ENCODE measurements at places on chromosomes 4 and X.

DNA sequence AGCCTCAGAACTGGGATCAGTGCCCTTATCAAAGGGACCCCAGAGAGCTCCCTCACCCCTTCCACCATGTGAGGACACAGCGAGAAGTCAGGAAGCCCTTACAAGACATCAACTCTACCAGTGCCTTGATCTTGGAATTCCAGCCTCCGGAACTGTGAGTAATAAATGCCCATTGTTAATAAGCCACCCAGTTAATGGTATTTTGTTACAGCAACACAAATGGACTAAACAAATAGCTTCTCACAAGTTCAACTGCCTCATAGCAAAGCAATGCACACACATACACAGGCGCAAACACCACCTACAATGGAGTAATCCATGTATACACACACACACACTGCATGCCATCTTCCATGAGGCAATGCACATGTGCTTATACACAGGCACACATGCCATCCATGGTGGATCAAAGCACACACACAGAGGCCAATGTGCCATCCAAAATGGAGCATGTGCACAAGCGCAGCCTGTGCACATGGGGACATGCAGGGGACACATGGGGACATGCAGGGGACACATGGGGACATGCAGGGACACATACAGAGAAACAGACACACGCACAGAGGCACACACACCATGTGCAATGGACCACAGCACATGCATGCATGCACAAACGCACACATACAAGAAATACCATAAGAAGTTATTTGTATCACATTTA lies 137.6 kb upstream of the TBL1X start:
- no peak for DNase-seq

DNA sequence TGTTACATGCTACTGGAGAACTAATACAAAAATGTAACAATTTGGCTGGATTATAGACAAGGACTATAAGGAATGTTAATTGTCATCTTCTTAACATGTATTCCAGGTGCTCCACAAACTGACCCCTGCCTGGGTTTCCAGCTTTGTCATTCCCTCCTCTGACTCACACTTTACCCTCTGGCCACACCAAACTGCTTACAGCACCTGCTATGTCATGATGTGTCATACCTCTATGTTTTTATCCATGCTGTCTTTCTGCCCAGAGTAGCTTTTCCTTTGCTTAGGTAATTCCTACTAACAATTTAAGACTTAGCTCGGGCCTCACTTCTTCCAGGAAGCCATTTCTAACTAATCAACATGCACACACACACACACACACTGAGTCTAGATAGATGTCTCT lies 14.0 kb upstream of the SHROOM4 start:
- no peak for DNase-seq

DNA sequence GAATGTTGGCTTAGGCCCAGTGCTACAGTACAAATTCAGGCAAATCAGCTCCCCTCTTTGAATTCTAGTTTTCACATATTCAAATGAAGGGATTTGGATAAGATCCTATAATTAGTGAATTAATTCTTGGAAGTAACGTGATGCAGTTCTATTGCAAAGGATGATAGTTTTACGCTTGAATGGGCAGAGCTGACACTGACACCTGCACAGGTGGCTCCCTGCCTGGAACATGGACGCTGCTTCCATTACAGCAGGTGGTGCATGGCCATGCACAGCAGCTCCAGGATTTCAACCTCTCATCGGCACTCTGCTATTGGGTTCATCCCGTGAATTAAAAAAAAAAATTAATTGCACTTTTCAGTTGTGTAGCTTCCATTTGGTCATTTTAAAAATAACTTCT lies 28.4 kb upstream of the RPS6KA6 start:
- DNase-seq, result no peak

- no peak for DNase-seq
These were observed 92.0 kb downstream of the PHEX start for GRCh38 chrX:22124098-22124497.

DNA sequence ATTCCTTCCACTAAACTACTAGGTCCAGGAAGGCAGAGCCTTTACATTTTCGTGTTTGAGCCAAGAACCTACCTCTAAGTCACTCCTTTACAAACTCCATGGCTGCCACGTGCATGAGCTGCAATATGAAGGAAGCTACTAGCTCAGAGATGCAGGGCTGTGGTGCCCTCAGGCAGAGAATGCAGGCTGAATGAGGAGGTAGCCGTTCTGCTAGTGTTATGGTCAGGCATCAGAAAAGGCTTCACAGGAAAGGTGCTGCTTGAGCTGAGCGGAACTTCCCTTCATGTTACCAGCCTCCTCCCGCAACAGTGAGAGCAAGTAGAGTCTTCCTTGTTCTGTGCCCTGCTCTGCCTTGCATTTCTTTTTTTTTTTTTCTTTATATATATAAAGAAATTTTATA lies 148.3 kb upstream of the PACRGL start:
- no peak for DNase-seq

DNA sequence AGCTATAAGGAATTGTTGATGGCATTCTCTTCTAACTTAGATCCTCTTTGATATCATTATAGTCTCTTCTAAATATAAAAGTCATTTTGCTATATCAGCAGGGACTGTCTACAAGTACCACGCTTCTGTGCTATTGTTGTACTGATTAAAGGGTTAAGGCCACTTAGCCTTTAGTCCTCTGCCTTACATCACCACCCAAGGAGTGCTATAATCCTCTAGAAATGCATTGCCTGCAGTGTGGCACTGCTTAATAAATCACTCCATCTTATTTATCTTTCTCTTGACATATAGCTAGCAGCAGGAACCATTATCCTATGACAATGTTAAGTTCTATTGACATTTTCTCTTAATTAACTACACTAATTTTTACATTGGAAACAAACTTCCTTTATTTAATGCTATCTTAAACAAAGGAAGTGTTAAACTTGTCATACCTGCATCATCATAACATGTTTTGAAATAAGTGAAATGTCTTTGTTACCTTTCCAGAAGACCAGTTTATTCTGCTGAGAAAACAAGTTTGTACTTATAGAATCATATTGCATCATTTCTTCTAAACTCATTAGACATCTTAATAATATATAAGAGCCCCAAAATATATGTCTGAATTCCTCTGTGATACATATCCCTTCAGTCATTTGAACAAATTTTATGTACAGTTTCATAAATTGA lies 360.9 kb upstream of the ATOH1 start:
- no peak for DNase-seq

Measured in HS-27A (cell line).